Activated CD4-positive, alpha-beta T cell treated with anti-CD3 and anti-CD28 coated beads, Interleukin-10, Interleukin-2, amounts not matched to agents 100 ng/mL and 50 ng/mL, durations not matched to agents 16 hours and 8 hours (primary cell): ENCODE measurements at places on chromosomes 7 and 10.

- no peak for DNase-seq
Measured at GRCh38 chr7:44395067-44395466, 69.7 kb upstream of the CAMK2B start.

GRCh38 chr10:46516660-46517416 lies 39.6 kb downstream of the GPRIN2 start:
- no peak for DNase-seq

DNA sequence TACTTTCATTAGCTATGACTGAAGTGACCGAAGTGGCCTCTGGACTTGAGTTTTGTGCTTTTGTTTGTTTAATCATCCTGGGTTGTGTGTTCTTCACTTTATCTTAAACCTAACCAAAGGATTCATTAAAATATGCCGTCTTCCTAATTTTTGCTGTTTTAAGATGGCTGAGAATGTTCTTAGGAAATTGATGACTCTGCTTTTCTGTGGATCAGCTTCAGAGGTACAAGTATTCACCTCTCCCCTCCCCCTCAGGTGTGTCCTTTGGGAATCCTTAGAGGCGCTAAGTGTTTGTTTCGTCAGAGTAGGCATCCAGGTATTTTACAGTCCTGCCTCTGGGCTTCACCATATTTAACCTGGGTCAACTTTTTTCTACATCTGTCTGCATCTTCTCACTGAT lies 1.1 kb downstream of the CCDC126 start:
- no peak for DNase-seq

DNA sequence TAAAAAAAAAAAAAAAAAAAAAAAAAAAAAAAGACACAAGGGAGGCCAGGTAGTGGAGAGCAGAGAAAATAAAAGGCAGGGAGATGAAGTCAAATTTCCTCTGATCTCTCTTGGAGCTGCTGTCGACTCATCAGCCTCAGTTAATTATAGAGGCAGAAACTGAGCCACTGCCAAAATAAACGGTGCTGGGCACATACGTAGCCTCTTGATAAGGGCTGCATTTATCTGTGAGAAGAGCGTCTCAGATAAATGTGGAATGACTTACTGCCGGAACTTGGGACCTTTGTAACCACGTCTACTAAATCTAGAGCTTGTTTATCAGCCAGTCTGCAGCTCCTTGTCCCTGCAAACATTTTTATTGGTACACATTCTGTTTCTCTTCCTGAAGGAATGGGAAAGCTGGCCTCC lies 162.3 kb downstream of the BAMBI start:
- DNase-seq = no peak

DNA sequence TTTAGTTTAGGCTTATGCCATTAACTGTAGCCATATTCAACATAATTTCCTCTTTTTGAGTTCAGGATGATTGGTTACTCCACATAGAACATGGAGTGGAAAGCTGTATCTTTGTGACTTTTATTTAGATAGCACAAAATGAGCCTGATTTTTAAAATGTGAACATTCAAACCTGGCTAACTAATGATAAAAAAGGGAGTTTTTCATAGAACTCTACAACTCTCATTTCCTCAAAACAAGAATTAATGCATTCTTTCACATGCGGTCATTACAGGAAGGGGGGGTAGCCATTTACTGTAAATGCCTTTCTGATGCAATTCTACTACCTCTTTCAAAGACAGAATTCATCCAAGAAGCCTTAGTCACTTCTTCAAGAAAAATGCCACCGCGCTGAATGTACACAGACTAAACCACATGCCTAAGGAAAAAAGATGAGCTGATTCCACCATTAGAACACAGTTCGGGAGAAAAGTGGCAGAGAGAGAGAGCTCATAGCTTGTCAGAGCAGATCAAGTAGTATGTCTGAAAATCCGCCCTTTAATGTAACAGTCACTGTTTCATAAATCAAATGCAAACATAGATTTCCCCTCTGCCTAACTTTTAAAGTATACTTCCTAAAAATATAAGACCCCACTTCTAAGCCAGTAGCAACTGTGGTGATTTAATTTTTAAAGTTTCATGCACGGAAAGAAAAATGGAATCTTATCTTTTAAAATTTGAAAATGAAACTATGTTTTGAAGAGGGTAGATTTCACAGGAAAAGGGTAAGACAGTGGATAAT lies 226.4 kb upstream of the KLF14 start:
- DNase-seq = peak; percentile 86

GRCh38 chr7:151317936-151318335 lies 23.7 kb upstream of the NUB1 start:
- no peak for DNase-seq

DNA sequence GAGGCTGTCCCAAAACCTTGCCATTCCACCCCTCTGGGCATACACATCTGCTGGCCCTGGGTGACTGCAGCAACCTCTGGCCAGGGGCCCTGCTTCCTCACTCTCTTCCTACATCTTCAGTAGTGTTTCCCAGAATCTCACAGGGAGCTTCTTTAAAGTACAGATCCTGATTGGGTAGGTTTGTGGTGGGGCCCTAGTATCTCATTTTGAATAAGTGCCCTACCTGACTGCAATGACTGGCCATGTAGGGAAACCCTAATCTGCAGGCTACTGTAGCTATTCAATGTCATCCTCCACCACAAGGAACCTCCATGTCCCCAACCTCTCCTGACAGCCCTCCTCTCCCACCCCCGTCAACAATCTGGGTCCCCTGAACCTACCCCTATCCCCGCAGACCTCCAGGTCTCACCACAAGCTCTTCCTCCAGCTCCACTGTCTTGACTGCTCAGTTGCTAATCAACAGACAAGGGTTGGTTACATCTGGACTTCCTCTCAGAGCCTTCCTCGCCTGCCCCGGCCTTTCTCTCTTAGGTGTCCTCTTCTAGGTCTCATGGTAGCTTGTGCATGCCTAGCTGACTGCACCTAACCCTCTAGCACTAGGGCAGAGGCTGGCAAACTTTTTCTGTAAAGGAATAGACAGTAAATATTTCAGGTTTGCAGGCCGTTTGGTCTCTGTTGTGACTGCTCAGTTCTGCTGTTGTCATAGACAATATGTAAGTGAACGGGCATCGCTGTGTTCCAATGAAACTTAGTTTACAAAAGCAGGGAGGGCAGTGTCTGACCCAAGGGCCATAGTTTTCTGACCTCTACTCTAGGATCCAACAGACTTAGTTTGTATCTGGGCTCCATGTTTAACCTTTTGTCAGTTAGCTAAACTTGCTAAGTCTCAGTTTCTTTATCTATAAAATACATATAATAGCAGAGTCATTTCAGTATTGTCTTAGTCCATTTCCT lies 121.1 kb downstream of the AOAH start:
- peak; percentile 76 for DNase-seq

- DNase-seq = no peak
Measured at GRCh38 chr10:5927306-5927705, 37.3 kb downstream of the FBH1 start.

DNA sequence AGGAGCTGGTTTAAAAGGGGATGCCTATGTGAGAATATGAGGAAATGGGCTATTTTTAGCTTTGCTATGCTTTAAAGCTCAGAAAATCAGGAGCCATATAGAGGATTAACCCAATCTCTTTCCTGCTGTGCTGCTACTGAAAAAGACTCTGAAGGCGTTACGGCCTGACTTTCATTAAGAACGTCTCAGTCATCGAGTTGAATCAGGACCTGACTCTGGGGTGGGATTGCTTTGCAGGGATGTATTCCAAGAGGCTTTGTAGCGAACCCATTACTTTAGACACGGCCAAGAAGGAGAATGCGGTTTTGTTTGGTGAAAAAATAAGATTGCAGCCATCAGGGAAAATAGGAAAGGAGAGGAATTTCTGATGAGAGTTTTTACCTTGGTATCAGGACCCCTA lies 426.9 kb downstream of the CCSER2 start:
- no peak for DNase-seq

DNA sequence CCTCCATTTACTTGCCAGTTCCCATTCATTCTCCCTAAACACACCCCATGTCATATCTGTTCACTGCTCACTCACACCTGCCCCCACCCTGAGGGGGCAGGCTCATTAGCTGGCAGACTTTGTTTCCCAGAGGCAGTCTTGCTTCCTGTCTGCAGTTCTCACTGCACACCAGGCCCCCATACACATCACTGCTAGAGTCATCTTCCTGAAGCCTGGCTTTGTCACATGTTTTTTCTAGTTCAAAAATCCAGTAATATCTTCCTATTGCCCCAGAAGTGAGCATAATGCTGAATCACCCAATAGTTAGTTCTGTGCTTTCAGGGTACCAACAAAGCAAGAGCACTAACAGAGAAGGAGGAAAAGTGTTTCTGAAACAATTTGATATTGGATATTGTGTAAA lies 1.9 kb downstream of the LRRC72 start:
- DNase-seq = no peak

DNA sequence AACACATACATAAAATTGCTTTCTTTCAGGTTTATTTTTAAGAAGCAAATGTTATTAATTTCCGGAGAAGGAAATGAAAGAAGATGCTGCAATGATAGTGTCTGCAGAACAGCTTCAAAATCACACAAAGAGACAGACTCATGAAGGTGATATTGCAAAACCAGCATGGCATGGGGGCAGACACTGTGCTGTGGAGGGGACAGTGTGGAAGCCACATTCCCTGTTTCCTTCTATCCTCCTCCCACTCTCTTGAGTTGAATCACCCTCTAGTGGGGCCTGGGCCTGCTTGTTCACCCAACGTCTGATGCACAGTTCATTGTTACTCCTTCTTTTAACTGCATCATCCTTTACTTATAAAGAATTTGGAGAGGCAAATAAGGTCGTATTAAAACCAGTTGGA lies 104.0 kb upstream of the INSIG1 start:
- peak; percentile 45 for DNase-seq

GRCh38 chr7:27842851-27843250 lies 102.9 kb downstream of the TAX1BP1 start:
- no peak for DNase-seq

GRCh38 chr7:149422914-149423301 lies 38.0 kb downstream of the ZNF777 start:
- peak; percentile 24 for DNase-seq

DNA sequence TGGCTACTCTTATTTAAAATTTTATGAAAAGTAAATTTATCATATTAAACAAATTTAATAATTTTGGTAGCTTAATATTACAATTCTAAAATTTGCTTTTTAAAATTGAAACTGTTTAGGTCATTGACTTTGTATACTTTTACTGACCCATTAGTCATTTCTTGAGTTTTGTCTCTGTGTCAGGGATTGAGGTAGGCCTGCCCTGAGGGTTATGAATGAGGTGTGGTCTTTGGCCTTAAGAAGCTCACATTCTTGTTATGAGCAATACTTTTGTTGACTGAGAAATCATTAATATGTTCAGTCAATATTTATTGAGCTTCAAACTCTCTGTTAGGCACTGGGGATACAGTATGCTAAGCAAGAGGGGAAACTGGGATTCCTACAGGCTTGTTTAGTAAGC lies 47.0 kb upstream of the RPA3 start:
- peak; percentile 61 for DNase-seq

- no peak for DNase-seq
Measured at GRCh38 chr10:12414278-12414989, 65.1 kb downstream of the CAMK1D start.

- no peak for DNase-seq
Measured at GRCh38 chr10:30619966-30620365, 9.6 kb downstream of the LYZL2 start.

GRCh38 chr7:36130236-36130945 lies 22.7 kb upstream of the EEPD1 start:
- no peak for DNase-seq

DNA sequence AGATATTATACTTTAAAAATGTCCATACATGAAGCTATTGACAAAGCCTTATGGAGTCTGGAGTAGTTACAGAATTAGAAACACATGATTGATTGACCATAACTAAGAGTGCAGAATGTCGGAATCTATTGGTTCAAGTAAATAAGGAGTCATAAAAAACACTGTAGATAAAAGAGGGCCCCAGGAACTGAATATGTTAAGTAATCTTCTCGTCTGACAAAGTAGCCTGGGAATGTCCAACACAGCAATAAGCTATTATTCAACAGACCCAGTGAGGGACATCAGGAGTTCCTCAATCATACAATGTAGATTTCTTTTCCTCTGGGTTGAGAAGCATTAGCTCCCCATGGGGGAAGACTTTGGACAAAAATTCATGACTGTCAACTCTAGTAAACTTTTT lies 782.0 kb downstream of the SUGCT start:
- DNase-seq = no peak

GRCh38 chr7:116224492-116225098 lies 14.3 kb downstream of the TES start:
- no peak for DNase-seq

DNA sequence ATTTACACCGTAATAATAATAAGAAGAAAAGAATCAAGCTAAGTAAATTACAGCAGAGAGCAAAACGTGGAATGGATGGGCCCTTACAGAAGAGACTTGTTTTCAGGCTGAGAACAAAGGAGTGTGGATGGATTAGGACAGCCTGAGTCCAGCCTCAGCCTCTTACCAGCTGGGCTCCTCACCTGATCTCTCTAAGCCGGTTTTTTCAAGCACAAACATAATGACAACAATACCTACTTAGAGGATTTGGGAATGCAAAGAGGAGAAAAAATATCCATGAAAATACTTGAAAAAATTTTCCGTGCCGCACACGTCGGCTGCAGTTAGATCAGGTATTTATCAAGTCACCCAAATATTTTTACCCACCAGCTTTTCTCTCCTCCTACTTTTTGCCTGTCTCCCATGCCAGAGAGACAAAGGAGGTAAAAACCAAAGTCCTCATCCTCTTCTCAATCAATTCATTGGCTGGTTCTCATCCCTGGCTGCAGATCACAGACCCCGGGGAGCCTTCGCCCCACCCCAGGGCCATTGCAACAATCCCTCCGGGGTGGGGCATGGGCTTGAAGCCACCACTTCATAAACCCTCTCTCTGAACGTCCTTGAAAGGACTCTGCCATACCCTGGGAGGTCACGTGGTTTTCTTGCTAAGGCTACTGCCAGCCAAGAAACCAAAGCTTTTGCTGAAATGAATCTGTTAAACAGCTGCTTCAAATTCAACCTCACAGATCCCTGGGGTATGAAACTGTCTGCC lies 29.7 kb upstream of the GTF2I start:
- DNase-seq = peak; percentile 29

DNA sequence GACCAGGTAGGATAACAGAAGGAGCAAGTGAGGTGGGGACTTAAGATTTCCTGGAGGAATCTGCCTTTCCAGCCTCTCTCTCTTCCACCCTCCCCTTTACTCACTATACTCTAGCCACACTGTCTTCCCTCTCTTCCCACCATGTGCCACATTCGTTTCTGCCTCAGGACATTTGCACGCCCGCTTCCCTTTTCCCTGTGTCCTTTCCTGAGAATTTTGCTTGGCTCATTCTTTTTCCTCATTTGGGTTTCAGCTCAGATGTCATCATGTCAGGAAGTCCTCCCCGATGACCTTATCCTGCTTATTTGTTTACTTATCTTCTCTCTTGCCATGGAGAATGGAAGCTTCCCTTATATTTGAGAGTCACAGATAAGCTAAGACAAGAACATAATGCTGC lies 363.8 kb downstream of the PRPF18 start:
- no peak for DNase-seq

DNA sequence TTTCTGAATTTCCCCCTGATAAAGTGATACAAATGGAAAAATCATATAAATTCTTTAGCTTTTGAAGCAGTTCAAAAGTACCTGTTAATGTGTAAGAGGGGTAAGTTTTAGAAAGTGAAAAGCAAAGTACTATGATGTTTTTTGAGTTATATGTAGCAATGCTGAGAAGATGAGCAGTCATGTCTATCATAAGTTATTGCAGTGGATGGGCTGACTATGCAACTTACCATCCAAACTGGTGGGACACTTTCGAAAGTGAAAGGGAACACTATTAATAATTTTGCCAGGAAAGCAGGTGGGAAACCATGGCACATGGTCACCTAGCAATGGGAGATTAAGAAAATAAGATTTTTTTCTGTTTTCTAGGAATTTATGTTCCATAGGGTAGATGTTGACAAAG lies 4.1 kb downstream of the MINPP1 start:
- DNase-seq = no peak

GRCh38 chr7:82319674-82320118 lies 123.9 kb downstream of the CACNA2D1 start:
- no peak for DNase-seq
